Left forelimb (tissue), 1 donor: ENCODE measurements at places on chromosomes 2 and 18.

GRCh38 chr18:13369756-13370510, 151.4 kb downstream of the LDLRAD4 start:
- peak; percentile 41 for DNase-seq

- no peak for DNase-seq
These were observed 60.1 kb downstream of the ST3GAL5 start for GRCh38 chr2:85828725-85829124.

GRCh38 chr2:166972002-166972401, 83.7 kb downstream of the XIRP2 start:
- DNase-seq, result no peak

DNA sequence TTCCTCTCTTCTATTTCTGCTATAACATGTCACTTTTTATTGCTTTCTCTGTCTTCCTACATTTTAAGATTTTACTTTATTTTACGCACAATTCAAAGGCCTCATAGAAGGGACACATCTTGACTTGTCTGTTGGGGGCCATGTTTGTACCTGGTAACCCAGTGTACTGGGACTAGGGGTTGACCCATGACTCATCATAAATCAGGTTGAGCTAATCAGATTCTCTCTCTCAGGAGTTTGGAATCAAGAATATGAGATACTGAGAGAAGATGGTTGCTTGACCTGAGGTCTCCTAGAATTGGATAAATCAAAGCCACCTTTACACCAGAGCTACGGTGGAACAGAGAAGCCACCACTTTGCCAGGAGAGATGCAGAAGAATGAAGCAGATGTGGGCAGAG, 153.0 kb downstream of the UXS1 start:
- no peak for DNase-seq

DNA sequence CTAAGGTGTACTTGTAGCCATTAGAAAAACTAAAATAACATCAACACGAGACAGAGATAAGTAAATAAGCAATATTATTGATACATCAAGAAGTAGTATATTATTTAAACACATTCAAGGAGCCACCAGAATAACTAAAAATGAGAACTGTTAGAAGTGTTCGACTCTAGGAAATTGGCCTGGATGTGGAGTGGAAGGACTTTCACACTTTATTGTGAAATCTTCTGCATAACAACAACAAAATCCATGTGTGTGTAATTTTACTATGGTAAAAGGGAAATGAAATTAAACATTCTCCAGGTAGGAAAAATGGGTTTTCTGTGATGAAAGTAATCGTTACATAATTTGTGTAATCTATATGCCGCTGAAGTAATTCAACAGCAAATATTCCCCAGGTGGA, 96.3 kb upstream of the RNF152 start:
- DNase-seq, result no peak

DNA sequence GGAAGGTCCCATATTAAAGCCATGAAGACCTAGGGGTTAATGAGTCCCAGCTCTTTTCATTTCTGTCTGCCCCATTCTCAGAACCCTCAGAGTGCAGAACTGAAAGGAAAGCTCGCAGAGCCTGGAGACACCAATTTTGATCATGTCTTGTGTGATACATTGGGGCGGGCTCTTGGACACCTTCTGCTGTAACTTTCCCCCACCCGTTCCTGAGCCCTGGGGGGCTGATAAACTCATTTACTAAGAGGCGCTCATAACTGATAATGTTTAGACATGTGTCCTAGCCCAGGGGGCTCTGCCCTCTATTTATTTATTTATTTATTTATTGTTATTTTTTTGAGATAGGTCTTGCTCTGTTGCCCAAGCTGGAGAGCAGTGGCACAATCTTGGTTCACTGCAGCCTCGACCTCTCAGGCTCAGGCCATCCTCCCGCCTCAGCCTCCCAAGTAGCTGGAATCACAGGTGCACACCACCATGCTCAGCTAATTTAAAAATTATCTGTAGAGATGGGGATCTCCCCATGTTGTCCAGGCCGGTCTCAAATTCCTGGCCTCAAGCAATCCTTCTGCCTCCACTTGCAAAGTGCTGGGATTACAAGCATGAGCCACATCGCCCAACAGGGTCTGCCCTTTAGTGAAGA, 72.4 kb upstream of the HAAO start:
- DNase-seq, result no peak

- no peak for DNase-seq
These were observed 14.4 kb upstream of the PSMA8 start for GRCh38 chr18:26119246-26119645.

DNA sequence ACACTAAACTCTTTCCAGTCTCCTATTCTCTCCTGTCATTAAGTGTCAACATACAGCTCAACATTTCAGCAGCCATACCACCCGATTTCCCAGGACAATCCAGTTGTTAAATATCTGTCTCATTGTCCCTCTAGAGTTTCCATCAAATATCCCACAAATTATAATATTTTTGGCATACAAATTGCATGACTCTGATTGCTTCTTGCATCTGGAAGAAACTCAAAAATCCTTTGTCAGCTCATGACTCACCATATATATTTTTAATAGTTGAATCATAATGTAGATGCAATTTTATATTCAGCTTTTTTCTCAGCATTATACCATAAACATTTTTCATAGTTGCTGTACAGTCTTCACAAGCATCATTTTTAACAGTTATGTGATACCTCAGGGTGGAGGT, 7.2 kb downstream of the SLC30A3 start:
- DNase-seq, result no peak

- DNase-seq, result peak; percentile 44
These were observed 56.8 kb downstream of the TBC1D8 start for GRCh38 chr2:101094351-101094750.

- no peak for DNase-seq
These were observed 57.8 kb downstream of the ZBTB7C start for GRCh38 chr18:48351216-48352050.

DNA sequence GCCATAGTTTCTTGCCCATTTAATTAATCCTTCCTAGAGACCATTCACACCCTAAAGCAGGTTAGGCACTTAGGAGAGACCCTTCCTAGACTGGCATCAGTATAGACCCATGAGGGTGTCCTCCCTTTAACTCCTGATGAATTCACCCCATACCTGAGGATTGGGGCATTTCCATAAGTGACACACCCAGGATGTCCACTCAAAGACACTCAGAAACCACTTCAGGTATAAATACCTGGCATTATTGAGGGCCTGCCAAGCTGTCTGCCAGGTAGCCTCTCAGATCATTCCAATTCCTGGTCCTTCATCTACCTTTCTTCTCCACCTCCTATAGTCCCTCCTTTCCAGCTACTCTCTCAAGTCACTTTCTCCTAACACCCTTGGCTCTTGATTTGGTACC, 57.5 kb upstream of the SLC14A2 start:
- DNase-seq, result no peak

DNA sequence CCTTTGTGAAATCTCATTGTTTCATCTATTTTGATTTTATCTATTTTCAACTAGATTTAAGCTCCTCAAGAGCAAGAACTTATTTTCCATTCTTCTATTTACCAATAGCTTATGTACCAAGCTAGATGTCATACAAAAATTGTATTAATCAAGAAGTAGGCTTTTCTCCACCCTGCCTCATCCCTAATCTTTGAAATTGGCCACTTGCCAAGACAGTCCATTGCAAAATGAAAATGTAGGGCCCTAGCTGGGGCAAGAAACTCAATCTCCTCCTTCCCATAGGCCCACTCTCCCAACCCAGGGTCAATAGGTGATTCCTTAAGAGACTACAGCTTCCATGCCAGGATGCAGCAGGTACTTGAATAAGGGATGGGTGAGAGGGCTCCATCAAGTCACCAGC, 39.3 kb upstream of the STPG4 start:
- no peak for DNase-seq

DNA sequence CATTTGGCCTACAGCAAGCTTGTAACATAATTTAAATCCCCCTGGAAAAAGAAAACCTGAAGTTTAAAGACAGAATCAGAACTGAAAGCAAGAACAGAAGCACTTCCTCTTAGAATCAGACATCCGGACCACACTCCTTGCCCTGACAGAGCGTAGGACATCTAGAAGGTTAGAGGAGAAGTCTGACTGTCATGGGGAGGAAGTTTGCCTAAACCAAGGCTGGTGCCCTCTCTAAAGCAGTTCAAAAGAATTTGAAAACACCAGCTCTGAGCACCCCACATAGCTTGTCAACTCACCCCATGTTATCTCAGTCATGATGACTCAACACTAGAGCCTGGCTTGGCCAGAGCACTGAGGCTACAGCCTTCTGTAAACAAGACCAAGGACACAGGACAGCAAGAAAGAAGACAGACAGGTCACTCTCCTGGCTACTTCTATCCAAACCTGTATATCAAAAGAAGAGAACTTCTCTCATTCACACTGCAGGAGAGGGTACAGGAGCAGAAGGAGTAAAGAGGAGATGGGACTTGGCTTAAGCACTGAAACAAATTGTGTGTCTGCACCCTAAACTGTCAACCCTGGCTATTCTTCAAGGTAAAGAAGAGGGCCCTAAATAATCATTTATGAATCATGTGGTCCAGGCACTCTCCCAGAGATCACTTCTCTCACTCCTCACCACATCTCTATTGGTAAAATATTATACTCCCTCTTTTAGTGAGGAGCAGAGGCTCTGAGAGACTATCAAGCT, 198.6 kb downstream of the MEMO1 start:
- DNase-seq, result no peak

- no peak for DNase-seq
These were observed 1.0 kb downstream of the CXCR4 start for GRCh38 chr2:136116813-136117390.

- no peak for DNase-seq
These were observed 51.4 kb upstream of the MRPL33 start for GRCh38 chr2:27720004-27720551.

DNA sequence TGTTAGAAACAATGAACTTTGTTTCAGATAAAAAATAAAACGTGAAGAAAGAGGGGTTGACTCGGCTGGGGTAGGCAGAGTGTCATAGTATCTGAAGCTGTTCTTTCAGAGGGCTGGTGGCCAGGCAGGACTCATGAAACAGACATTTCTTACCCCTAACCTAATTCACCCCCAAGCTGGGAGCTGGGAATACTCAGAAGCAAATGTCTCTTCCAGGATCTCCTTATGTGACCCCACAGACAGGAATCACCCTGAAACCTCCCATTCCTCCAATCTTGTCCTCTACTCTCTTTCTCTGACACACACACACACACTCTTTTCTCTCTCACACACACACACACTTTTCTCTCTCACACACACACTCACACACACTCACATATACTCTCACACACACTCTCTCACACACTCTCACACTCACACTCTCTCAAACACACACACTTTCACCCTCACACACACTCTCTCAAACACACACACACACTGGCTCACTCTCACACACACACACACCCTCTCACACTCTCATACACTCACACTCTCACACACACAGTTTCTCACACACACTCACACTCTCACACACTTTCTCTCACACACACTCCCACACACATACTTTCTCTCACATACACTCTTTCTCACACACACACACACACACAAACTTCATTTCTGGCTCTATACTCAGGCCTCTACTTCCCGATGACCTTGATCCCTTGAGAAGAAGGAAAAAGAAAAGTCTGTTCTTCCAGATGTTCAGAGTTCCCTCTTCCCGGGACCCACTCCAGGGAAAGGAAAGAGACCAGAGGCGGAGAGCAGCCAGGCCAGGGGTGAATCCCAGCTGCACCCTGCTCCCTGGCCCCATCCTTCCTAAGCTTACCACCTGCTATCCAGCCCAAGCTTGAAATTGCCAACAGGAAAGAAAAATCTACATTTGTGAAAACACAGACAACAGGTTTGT, 167.7 kb downstream of the TXNL1 start:
- DNase-seq, result no peak

DNA sequence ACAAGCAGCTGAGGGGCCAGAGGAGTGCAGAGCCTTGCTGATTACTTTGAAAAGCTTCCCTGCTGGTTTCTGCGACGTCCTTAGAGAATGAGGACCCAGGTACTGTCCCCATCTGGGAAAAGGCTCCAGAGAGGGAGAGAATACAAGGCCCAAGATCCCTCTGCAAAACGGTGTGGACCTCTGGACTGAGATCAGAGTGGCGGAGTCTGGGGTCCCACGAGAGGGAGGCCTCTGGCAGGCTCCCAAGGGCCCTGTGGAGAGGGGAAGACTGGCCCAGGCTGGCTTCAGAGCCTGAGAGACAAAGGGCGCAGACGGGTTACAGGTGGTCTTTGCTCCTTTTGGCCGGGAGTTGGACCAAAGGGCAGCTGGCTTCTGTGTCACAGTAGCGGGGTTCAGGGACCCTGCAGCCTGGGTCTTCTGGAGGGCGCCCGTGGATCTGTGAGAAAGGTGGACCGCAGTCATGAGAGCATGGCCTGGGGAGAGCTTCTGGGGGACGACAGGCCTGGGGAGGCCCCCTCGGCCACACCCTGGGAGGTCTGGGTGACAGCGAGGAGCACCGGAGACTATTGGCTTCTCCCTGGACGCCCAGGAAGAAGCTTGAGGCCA, 805 bp downstream of the SNORC start:
- peak; percentile 58 for DNase-seq

DNA sequence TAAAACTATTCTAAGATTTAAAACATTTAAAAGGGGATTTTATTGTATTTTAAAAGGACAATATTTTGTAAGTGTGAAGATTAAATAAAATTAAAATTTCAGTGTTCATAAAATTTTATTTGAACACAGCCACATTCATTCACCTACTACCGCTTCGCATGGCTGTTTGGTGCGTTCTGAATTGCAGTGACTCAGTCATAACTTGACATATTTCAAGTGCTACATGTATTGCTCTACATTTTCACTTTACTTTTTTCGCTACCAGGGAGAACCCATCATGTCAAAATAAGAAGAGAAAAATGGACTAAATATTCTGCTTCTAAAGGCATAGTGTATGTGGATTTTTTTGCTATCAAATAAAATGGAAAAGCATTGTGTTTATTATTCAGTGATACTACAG, 8.7 kb downstream of the PTH2R start:
- DNase-seq, result no peak

GRCh38 chr2:112870841-112871835, 34.6 kb upstream of the IL1B start:
- no peak for DNase-seq

- no peak for DNase-seq
These were observed 37.8 kb downstream of the SCN9A start for GRCh38 chr2:166337932-166338331.

DNA sequence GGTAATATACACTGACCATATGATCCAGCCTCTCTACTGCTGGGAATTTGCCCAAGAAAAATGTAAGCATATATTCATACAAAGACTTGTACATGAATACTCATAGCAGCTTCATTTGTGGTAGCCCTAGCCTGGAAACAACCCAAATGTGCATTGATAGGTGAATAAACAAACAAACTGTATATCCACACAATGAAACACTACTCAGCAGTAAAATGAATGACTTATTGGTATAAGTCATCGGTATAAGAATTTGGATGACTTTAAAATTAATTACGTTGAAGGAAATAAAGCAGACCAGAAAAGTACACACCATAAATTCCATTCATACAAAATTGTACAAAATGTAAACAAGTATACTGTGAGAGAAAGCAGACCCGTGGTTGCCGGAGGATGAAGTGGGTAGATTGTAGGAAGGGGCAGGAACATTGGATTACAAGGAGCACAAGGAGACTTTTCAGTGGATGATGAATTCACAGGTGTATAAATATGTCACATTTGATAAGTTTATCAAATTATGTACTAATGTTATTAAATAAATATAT, 376.7 kb downstream of the TDRD15 start:
- DNase-seq, result no peak
